ENCODE measurements at places on chromosomes 7 and 10.

DNA sequence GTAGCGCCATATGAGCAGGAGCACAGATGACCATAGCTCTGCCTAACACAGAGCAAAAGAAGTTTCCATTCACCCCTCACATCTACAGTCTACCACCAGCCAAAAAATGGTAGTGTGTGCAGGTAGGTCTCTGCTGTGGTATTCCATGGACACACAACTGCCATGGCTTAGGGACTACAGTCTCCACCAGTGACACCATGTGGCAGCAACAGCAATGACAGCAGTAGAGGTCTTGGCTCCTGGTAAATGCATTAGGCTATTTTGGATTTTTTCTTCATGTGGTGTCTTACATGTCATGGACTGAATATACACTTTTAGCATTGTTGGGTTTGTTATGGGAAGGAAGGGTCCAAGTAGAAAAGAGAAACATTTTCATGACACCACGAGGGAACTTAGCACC, 70.1 kb upstream of the CABCOCO1 start:
- no peak for DNase-seq

- no peak for DNase-seq
Measured at GRCh38 chr10:48473704-48474103, 131.2 kb downstream of the ARHGAP22 start.

DNA sequence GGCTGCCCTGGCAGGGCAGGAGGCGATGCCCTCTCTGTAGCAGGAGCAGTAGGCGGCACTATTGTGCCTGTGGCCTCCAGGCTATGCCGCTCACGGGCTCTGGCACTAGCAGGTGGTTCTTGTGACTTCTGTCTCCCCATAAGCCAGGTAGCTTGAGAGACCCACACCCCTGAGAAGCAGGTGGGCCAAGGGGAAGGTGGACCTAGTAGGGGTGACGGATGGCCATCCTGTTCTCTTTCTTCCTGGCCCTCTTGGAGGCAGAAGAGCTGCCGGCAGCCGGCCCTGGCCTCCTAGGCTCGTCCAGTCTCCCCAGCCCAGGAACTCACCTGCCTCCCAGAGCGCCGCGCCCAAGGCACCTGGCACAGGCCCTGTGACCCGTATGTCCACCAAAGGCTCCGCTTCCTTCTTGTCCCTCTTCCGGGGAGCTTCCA, 15.4 kb downstream of the MMRN2 start:
- DNase-seq, result no peak

GRCh38 chr7:95503271-95504131, 17.8 kb downstream of the ASB4 start:
- no peak for DNase-seq

GRCh38 chr10:67036808-67037207, 111.0 kb downstream of the LRRTM3 start:
- no peak for DNase-seq

DNA sequence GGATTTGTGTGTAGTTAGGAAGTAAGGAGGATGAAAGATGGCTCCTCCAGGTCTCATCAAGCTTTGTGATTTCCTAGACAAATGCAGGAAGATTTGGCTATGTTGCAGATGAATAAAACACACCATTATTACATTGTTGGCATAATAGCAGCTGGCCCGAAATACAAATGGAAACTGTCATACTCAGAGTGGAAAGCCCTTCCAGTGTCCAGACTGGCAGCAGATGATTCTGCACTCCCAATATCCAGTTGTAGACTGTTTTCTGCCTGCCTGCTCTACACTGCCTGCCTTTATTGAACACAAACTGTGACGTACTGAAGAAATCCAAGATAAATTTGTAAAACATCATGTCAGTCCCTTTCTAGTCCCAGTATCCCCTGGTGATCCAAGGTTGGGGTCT, 99.7 kb upstream of the FZD1 start:
- no peak for DNase-seq

DNA sequence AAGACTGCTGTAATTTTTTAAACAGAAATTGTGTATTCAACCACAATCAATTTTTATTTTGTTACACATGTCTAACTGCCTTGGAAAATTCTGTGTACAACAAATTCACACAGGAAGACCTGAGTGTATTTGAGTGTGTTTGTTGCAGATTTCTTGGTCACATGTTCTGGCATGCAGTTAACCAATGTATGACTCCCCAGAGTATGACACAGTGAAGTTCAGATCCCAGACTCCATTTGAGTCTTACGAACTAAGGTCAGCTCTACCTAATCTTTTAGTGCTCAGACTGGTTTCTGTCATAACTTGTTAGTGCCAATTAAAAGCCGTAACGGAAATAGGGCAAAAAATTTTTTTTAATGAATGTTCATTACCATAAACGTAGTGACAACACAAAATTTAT, 5.8 kb downstream of the GNAI1 start:
- DNase-seq, result no peak

DNA sequence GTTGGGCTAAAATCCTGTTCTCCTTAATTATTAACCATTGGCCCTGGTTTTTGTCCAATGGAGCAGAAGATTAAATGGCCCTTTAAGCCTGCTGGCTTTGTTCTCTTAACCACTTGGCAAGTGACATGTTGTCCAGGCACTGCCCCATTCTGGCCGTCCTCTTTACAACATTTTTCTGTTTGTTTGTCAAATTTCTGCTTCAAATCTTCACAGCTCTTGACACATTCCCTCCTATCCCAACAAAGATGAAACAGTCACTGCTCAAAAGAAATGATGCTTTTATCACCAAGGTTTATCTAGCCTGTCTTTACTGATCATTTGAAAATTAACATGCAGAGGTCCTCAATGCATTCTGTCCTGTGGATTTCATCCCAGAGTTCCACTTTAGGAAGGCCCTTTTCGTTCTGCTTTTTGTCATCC, 700.4 kb downstream of the KCNMA1 start:
- DNase-seq, result no peak

DNA sequence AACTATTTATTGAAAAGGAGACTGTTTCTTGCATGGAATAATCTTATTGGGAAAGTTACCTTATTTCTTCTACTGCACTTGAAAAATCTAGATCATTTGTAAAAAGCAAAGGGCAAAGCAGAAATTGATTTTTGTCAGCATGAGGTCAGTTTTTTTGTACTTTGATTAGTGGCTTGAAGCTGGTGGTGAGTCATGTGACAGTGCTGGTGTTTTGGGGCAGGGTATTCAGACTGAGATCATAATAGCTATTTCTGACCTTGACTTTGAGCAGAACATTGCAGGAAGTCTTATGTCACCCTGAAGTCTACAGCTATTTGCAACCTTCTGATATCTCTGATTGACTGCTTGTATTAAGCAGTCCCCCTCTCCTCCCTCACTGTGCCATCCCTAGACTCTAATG, 66.3 kb upstream of the SORCS3 start:
- no peak for DNase-seq

GRCh38 chr7:45937301-45937700, 16.2 kb upstream of the IGFBP3 start:
- no peak for DNase-seq

- DNase-seq, result no peak
Measured at GRCh38 chr10:132209130-132209529, 22.4 kb downstream of the DPYSL4 start.

Data from DMS79 (cell line).